ENCODE measurements at places on chromosomes 7 and 10. TPM values are rescaled to one million over a fixed set of nuclear protein-coding genes. Genes with fewer than 3 reads are reported as not detected.

JAZF1 gene
- 66.0 TPM for polyA plus RNA-seq

CPA2 gene
- polyA plus RNA-seq = 0.21 TPM

CYP2C19 gene
- polyA plus RNA-seq = not detected

AKR1D1 gene
- not detected for polyA plus RNA-seq

VWDE gene
- polyA plus RNA-seq = 1.5 TPM

TMEM176B gene
- 24.2 TPM for polyA plus RNA-seq

PLXNA4 gene
- 21.2 TPM for polyA plus RNA-seq

GDF2 gene
- not detected for polyA plus RNA-seq

TMEM178B gene
- 58.2 TPM for polyA plus RNA-seq

GIMAP1 gene
- polyA plus RNA-seq = 3.0 TPM

LAMB1 gene
- 199 TPM for polyA plus RNA-seq

KIF11 gene
- polyA plus RNA-seq = 18.7 TPM

SLC13A1 gene
- polyA plus RNA-seq = not detected

LIPK gene
- polyA plus RNA-seq = not detected

HKDC1 gene
- polyA plus RNA-seq = 2.2 TPM

FAM20C gene
- 53.6 TPM for polyA plus RNA-seq

BMPER gene
- polyA plus RNA-seq = 31.9 TPM

SLC35G1 gene
- polyA plus RNA-seq = 15.2 TPM

ATG9B gene
- 20.6 TPM for polyA plus RNA-seq

DLX6 gene
- polyA plus RNA-seq = not detected

DGKI gene
- 23.9 TPM for polyA plus RNA-seq

GARIN1A gene
- 3.1 TPM for polyA plus RNA-seq

PDE1C gene
- polyA plus RNA-seq = 10.6 TPM

SRRT gene
- polyA plus RNA-seq = 158 TPM

ANKRD61 gene
- 0.74 TPM for polyA plus RNA-seq

COBL gene
- polyA plus RNA-seq = 5.6 TPM

NOM1 gene
- polyA plus RNA-seq = 24.4 TPM

EGR2 gene
- 2.2 TPM for polyA plus RNA-seq

PON1 gene
- 1.1 TPM for polyA plus RNA-seq

TSPAN13 gene
- polyA plus RNA-seq = 117 TPM

FAM25C gene
- not detected for polyA plus RNA-seq
